Bladder microvascular endothelial cell (primary cell): ENCODE measurements at places on chromosomes 16 and 17. TPM values are rescaled to one million over a fixed set of nuclear protein-coding genes. Genes with fewer than 3 reads are reported as not detected.

KRTAP4-6 gene
- not detected in 2 replicates for total RNA-seq

CPNE7 gene
- total RNA-seq = 1.3 and 3.6 TPM in 2 replicates

MT1H gene
- total RNA-seq = not detected in 2 replicates

STH gene
- not detected in 2 replicates for total RNA-seq

FNDC8 gene
- not detected in 2 replicates for total RNA-seq

C16orf86 gene
- total RNA-seq = 2.0 and 2.8 TPM in 2 replicates

PLA2G10 gene
- total RNA-seq = not detected in 2 replicates

EVI2A gene
- total RNA-seq = 0.16 and 0.19 TPM in 2 replicates

EPX gene
- total RNA-seq = not detected in 2 replicates

TEKT5 gene
- total RNA-seq = not detected in 2 replicates

RGS11 gene
- total RNA-seq = 0.81 and 1.6 TPM in 2 replicates

DHX58 gene
- 10.2 and 10.4 TPM in 2 replicates for total RNA-seq

DRC7 gene
- 0.25 TPM in 1 of 2 replicates, not detected in the other for total RNA-seq

PIRT gene
- not detected in 2 replicates for total RNA-seq

SPATA33 gene
- 1.9 and 3.8 TPM in 2 replicates for total RNA-seq

SDR42E2 gene
- 0.16 TPM in 1 of 2 replicates, not detected in the other for total RNA-seq

KCNG4 gene
- not detected in 2 replicates for total RNA-seq

TTLL6 gene
- 0.06 TPM in 1 of 2 replicates, not detected in the other for total RNA-seq

WFIKKN1 gene
- total RNA-seq = 0.19 TPM in 1 of 2 replicates, not detected in the other

HSDL1 gene
- total RNA-seq = 16.0 and 35.7 TPM in 2 replicates

FN3K gene
- 3.7 and 10.8 TPM in 2 replicates for total RNA-seq

EZH1 gene
- 9.6 and 18.8 TPM in 2 replicates for total RNA-seq

GINS2 gene
- 7.2 and 8.7 TPM in 2 replicates for total RNA-seq

TP53TG3C gene
- total RNA-seq = not detected in 2 replicates

DNAI2 gene
- not detected in 2 replicates for total RNA-seq

GUCY2D gene
- not detected in 2 replicates for total RNA-seq

RANGRF gene
- 7.8 and 8.8 TPM in 2 replicates for total RNA-seq

PDIA2 gene
- not detected in 2 replicates for total RNA-seq

MRPL58 gene
- 22.9 and 28.3 TPM in 2 replicates for total RNA-seq

FZD2 gene
- total RNA-seq = 0.16 and 0.88 TPM in 2 replicates

RPS6KB1 gene
- 18.3 and 28.5 TPM in 2 replicates for total RNA-seq

KRT23 gene
- total RNA-seq = 1.1 TPM in 1 of 2 replicates, not detected in the other

ZFPM1 gene
- total RNA-seq = 0.81 and 2.8 TPM in 2 replicates
